ENCODE measurements at places on chromosomes 3 and 15.

DNA sequence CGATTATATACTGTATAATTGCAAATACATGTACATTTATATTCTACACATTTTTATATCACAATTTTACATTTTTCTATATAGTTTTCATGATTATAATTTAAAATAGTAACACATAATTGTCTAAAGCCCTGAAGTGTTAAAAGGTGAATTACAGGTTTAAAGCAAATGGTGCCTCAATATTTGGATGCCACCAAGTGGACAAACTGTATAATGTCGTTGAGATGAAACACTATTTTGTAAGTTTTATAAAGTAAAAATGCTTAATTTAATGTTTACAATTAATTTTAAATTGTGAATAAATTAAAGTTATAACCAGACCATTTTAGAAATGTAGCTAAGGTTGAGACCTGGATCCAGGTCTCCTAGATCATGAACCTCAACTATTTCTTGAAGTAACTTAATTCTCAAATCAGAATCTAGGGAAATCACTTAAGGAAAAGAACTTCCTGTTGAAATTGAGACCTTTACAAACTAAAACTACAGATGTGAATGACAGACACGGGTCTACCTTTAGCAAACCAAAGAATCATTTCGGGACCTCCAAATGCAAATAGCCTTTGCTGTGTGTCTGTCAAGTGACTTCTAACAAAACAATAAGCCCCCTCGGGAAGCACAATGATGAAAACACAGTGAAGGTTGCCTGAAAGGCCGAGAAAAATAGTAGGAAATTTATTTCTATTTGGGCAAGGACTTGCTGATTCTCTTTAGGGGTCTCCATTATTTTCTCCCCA is 37.8 kb downstream of the EHHADH start:
- DNase-seq = no peak

GRCh38 chr3:153372326-153372725 is 210.3 kb downstream of the RAP2B start:
- DNase-seq = no peak

GRCh38 chr15:52797625-52798501 is 7.7 kb upstream of the ONECUT1 start:
- DNase-seq = no peak

GRCh38 chr3:30308131-30308530 is 298.3 kb upstream of the TGFBR2 start:
- DNase-seq = no peak

DNA sequence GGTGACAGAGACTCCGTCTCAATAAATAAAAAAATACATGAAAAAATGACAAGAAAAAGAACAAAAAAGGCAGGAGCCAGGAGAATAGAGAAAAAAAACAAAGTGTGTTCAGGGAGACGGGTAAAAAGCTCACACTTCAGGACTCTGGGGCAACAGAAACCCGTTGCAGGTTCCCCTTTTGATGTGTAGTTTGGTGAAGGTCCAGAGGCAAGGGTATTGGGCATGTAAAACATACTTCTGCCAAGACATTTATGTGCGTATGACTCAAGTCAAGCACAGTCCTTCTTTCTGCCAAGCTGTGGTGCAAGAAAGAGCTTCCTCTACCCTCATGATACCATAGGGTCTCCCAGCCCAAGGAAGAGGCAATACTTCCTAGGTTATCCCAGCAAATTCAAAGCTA is 33.4 kb upstream of the STRIT1 start:
- DNase-seq = no peak

DNA sequence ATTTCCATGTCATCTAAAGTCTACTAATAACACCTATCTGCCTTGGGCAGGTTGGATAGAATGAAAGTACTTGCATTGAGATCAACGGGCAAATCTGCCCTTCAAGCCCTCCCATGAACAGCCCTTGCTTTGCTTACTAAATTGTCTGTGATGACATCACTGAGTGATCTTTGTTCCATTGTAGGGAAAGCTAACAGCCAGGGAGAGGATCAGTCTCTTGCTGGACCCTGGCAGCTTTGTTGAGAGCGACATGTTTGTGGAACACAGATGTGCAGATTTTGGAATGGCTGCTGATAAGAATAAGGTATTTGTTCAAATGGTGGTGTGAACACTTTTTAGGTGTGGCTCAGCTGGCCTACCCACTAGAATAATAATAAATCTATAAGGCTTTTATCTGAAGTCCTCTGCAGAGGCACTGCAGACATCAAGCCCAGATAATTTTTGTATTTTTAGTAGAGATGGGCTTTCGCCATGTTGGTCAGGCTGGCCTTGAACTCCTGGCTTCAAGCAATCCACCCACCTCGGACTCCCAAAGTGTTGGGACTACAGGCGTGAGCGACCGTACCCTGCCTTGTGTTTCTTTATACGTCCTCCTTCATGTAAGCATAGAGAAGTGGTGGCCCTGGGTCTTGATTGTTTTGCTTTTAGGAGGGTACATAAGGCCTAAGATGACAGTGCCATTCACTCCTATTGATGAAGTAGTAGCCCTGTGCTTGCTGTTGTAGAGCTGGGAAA is 5.7 kb downstream of the PCCB start:
- DNase-seq = no peak

GRCh38 chr3:20576228-20576627 is 390.2 kb upstream of the SGO1 start:
- no peak for DNase-seq

GRCh38 chr3:117788061-117788460 is 1078.5 kb downstream of the TUSC7 start:
- no peak for DNase-seq

GRCh38 chr3:25191673-25192072 is 236.4 kb upstream of the RARB start:
- no peak for DNase-seq

- DNase-seq = no peak
Measured at GRCh38 chr3:42697289-42698051, 5.1 kb downstream of the HHATL start.

- no peak for DNase-seq
Measured at GRCh38 chr3:100338911-100339310, 4.4 kb downstream of the NIT2 start.

- peak; percentile 32 for DNase-seq
Measured at GRCh38 chr15:96340598-96341512, 10.4 kb downstream of the NR2F2 start.

- DNase-seq = no peak
Measured at GRCh38 chr3:117887031-117887430, 1147.6 kb downstream of the IGSF11 start.

GRCh38 chr3:13125092-13126015 is 52.1 kb upstream of the IQSEC1 start:
- DNase-seq = no peak

DNA sequence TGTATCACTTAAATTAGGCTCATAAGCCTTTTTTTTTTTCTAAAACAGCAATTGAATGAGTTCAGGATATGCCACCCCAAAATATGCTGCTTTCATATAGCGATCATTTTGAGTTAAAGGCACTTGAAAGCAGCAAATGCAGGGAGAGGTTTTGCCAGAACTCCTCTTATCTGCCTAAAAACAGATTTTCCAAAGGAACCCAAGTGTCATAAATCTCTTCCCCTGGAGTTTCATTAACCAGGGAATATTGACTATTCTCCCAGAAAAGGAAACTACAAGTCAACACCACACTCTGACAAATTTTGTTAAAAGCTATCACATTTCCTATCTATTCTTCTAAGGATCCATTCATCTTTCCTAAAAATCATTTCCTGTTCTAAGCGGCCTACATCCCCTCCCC is 11.3 kb downstream of the DNAAF4 start:
- no peak for DNase-seq

DNA sequence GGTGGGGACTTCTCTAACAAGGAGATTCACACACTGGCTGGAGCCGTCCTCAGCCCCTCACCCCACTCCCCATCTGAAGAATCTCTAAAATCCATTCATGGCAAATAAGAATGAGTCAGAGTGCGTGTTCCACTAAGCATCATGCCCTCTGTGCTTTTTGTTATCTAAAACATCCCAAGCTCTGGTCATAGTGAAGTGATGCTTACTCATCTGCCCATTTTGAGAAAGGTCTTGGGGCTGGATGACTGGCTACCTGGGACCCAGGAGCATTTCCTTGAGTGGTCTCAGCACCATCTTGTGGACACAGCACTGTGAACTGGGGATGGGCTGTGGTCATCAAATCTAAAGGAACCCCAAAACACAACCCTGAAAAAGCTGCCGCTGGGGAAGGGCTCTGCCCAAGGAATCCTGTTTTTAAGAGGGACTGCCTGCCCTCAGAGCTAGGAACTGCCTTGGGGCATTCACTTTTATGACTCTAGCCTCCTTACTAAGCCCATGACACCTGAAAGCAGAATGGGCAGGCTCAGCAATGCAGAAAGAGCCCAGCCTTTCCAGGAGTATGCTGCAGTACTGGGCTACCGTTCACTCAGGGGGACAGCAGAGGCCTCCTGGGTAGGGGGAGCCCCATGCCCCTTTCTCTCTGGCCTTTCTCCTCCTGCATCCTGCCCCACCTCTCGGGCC is 53.5 kb downstream of the ZBTB38 start:
- DNase-seq = no peak

DNA sequence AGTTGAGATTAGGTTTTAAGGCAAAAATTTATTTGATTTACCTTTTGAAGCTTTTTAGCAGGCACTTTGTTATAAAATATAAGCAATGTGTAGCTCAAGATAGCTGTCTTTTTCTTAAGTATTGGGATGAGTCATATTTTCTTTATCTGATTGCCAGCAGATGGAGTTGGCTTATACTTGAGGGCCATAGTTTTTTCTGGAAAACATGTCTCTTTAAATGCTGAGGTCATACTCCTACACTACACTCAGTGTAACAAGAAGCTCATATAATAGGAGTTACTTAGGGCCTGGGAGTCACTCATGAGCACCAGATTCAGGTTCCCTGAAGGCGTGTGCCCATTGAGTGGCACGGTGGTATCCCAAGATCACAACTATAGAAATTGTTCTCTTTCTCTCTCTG is 579.8 kb downstream of the EDEM1 start:
- no peak for DNase-seq

- DNase-seq = no peak
Measured at GRCh38 chr3:133831966-133832801, 26.6 kb downstream of the SRPRB start.

- no peak for DNase-seq
Measured at GRCh38 chr3:112047264-112047663, 12.7 kb downstream of the TMPRSS7 start.

GRCh38 chr15:37019479-37020433 is 80.6 kb downstream of the MEIS2 start:
- no peak for DNase-seq

Measured in NCI-H1417 treated with DMSO at 0.1 percent for 48 hours (cell line).